ENCODE measurements at places on chromosomes 4 and X. TPM values are rescaled to one million over a fixed set of nuclear protein-coding genes. Genes with fewer than 3 reads are reported as not detected.

Gene TEX13D
- total RNA-seq: not detected

DNA sequence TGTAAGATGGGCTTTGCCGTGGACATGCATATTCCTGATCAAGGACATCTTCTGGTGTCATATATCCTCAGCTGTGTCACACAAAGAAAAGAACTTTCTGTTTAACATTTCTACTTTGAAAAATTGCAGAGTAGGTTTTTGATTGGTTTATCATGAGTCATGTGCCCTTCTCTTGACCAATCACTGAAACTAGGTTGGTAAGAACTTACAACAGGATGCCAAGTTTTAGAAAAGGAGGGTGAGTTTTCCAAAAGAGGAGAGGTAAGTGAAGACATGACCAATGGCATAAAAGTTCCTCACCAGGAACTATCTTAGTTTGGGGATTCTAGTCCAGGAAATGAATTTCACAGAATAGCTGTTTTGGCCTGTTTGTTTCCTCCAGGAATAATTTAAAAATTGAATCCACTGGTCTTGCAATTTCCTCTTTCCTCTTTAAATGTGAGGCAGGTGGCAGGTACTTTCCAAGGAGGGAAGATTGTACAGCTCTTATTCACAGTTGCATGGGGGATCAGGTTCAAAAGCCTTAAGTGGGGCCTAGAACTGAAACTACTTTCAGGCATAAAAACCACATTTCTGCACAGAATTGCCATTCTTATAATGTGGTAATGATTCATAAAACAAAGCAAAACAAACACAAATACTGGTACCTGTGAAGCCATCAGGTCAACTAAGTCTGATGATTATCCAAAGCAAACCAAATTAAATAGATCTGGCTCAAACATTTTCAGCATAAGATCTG is 1114.5 kb upstream of the LCORL start:
- H3K4me3 ChIP-seq: no peak overlapping the region
- H3K4me1 ChIP-seq: no peaks in the 10 kb centered on the region
- DNase-seq: no peak
- no peak overlapping the region for H3K27ac ChIP-seq

GRCh38 chr4:139530833-139531427 is 25.1 kb downstream of the SETD7 start:
- no peak overlapping the region for H3K27ac ChIP-seq
- no peaks in the 10 kb centered on the region for H3K4me1 ChIP-seq
- H3K36me3 ChIP-seq: peaks cover 52% of the 10 kb centered on the region
- no peaks in the 10 kb centered on the region for H3K27me3 ChIP-seq
- H3K4me3 ChIP-seq: no peak overlapping the region

Gene GLRB
- total RNA-seq: 4.0 TPM

DNA sequence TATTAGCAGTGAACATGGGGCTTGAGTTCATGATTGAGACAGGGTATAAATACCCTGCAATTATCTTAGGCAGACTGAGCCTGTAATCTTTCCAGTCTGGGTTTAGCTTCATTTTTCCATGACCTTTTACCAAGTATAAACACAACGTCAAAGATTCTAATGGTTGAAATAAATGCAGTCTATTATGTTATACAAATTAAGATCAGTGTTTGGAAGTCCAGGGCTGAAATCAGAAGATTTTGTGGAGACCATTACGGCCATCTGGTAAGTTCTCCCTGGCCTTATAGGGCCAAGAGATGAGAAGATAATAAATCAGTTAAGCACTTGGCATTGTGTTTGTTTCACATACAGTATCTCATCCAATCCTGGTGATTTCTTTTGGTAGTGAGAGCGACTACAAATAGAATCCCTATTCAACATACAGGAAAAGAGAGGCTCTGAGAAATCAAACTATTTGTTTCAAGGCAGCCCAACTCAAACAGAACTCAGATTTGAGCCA is 425.8 kb downstream of the PACRGL start:
- no peaks in the 10 kb centered on the region for H3K4me1 ChIP-seq
- no peak overlapping the region for H3K4me3 ChIP-seq
- H3K36me3 ChIP-seq: no peaks in the 10 kb centered on the region
- H3K27me3 ChIP-seq: no peaks in the 10 kb centered on the region
- H3K27ac ChIP-seq: no peak overlapping the region

DNA sequence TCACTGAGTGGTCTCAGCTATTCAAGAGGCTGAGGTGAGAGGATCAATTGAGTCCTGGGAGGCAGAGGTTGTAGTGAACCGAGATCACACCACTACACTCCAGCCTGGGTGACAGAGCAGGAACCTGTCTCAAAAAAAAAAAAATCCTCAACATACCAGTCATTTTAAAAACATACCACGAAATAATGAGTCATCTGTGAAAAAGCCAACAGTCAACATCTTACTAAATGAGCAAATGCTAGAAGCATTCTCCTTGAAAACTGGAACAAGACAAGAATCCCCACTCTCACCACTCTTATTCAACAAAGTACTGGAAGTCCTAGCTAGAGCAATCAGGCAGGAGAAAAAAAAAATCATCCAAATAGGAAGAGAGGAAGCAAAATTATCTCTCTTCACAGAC is 104.0 kb upstream of the ARHGEF9 start:
- H3K36me3 ChIP-seq: no peaks in the 10 kb centered on the region
- H3K4me3 ChIP-seq: no peak overlapping the region
- no peak for DNase-seq
- no peaks in the 10 kb centered on the region for H3K4me1 ChIP-seq

Gene PCDH19
- 0.52 TPM for total RNA-seq

GRCh38 chrX:139823806-139824205 is 109.0 kb downstream of the ATP11C start:
- no peak for DNase-seq
- H3K36me3 ChIP-seq: no peaks in the 10 kb centered on the region
- H3K4me3 ChIP-seq: no peak overlapping the region
- no peaks in the 10 kb centered on the region for H3K27me3 ChIP-seq
- no peak overlapping the region for H3K27ac ChIP-seq
- H3K4me1 ChIP-seq: no peaks in the 10 kb centered on the region

Gene DTHD1
- 0.38 TPM for total RNA-seq

GRCh38 chr4:25703731-25704388 is 48.2 kb downstream of the SLC34A2 start:
- H3K4me1 ChIP-seq: no peaks in the 10 kb centered on the region
- H3K36me3 ChIP-seq: no peaks in the 10 kb centered on the region
- H3K27ac ChIP-seq: no peak overlapping the region
- H3K27me3 ChIP-seq: no peaks in the 10 kb centered on the region

Gene TMEM156
- 0.29 TPM for total RNA-seq

Gene STS
- total RNA-seq: 13.7 TPM

DNA sequence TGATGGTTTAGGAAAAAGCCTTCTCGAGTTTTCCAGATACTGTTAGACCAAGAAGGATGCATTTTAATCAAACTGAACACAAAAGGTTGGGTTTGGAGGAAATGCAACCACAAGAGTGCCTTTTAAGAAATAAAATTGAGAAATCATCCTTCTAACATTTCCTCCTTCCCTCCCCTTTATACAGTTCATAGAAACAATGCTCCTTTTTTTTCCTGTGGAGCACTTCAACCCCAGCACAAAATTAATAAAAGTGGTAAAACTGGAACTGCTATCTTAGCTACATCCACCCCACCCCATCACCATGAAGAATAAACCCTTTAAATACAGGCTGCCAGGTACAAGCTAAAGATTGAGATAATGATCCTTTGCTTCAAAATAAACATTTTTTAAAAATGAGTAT is 211.1 kb downstream of the RELL1 start:
- no peak overlapping the region for H3K27ac ChIP-seq
- DNase-seq: no peak
- H3K4me1 ChIP-seq: no peaks in the 10 kb centered on the region
- no peaks in the 10 kb centered on the region for H3K36me3 ChIP-seq
- peaks cover 7% of the 10 kb centered on the region for H3K27me3 ChIP-seq

DNA sequence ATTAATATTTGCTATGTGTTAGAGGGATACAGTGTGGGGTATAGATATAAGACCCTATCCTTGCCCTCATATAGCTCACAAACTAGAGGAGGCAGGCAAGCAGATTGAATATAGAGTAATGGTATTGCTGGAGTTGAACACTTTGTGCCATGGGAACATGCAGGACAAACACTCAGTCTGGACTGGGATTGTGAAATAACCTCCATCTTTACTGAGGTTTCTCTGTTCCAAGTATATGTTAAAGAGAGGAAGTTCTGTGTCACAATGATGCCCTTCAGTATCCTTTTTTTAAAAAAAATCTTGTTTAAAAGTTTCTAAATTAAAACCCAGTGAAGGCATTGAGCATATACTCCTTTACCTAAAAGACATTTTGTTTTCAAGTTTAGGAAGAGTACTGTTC is 8.7 kb downstream of the FABP2 start:
- H3K27me3 ChIP-seq: no peaks in the 10 kb centered on the region
- no peak overlapping the region for H3K4me3 ChIP-seq
- peaks cover 16% of the 10 kb centered on the region for H3K4me1 ChIP-seq
- H3K36me3 ChIP-seq: no peaks in the 10 kb centered on the region
- no peak overlapping the region for H3K27ac ChIP-seq
- DNase-seq: no peak

- H3K36me3 ChIP-seq: peaks cover 41% of the 10 kb centered on the region
- no peak overlapping the region for H3K27ac ChIP-seq
- no peak for DNase-seq
- H3K4me3 ChIP-seq: no peak overlapping the region
- no peaks in the 10 kb centered on the region for H3K4me1 ChIP-seq
- H3K27me3 ChIP-seq: no peaks in the 10 kb centered on the region
These were observed 40.3 kb downstream of the SOD3 start for GRCh38 chr4:24835696-24836095.

DNA sequence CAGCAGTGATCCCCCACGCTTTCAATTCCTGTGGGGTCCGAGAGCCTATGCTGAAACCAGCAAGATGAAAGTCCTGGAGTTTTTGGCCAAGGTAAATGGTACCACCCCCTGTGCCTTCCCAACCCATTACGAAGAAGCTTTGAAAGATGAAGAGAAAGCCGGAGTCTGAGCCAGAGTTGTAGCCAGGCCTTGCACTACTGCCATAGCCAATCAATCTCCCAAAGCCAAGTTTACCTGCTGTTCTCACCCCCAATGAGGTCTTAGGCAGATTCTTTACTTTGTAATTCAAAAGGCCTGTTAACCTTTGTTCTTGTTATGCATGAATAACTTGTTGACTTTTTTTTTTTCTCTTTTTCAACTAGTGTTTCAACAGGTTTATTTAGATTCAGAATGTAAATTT is 4.0 kb downstream of the MAGEB2 start:
- H3K36me3 ChIP-seq: no peaks in the 10 kb centered on the region
- no peak overlapping the region for H3K4me3 ChIP-seq
- no peaks in the 10 kb centered on the region for H3K4me1 ChIP-seq
- no peak for DNase-seq
- H3K27ac ChIP-seq: no peak overlapping the region

DNA sequence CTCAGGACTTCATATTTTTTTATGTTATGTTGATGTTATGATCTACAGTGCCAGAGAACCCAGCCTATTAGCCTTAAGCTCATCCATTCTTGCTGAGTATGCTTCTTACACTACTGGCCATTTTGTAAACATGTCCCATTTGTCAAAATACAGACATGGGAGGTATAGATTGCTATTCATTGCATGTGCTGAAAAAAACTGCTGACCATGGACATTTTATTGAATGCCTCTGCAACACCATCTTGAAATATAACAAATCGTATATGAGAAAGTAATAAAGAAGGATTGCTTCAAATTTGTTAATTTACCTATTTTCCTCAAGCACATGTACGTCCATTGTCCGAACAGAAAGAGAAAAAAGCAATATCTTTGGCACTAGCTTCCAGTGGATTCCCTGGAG is 91.5 kb upstream of the FAM47A start:
- no peaks in the 10 kb centered on the region for H3K4me1 ChIP-seq
- H3K36me3 ChIP-seq: no peaks in the 10 kb centered on the region
- no peak overlapping the region for H3K4me3 ChIP-seq
- DNase-seq: no peak
- H3K27ac ChIP-seq: no peak overlapping the region

DNA sequence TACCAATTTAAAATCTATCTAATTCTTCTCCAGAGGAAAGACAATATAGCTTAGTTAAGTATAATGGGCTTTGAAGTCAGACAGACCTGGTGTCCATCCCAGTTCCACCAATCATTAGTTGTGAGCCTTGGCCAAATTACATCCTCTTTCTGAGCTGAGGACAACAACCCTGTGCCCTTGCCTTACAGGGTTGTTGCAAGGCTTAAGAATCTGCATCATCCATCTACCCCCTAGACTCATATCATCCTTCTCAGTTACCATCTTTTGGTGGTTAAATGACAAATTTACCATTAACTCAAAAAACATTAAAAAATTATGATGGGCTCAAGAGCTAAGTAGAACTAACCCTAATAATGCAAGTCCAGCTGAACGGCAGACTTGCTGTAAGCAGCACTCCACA is 51.6 kb downstream of the NAP1L5 start:
- H3K27ac ChIP-seq: no peak overlapping the region
- no peaks in the 10 kb centered on the region for H3K36me3 ChIP-seq
- no peaks in the 10 kb centered on the region for H3K27me3 ChIP-seq
- DNase-seq: no peak

GRCh38 chrX:66760651-66761050 is 121.8 kb upstream of the EDA2R start:
- DNase-seq: no peak
- no peaks in the 10 kb centered on the region for H3K4me1 ChIP-seq
- no peaks in the 10 kb centered on the region for H3K36me3 ChIP-seq
- no peak overlapping the region for H3K4me3 ChIP-seq
- no peak overlapping the region for H3K27ac ChIP-seq
- H3K27me3 ChIP-seq: no peaks in the 10 kb centered on the region

DNA sequence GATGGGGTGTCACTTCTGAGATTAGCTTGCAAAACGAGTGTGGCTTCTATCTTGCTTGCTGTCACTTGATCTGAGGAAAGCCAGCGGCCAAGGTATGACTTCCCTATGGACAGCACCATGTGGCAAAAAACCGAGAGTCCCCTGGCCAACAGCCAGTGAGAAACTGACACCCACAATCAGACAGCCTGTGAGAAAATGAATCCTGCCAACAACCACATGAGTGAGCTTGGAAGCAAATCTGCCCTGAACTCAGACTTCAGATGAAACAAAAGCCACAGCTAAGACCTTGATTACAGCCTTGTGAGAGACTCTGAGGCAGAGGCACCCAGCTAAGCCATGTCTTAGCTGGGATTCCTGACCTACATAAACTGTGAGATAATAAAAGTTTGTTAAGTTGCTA is 45.5 kb downstream of the PPP1R2C start:
- no peak overlapping the region for H3K27ac ChIP-seq
- H3K4me3 ChIP-seq: no peak overlapping the region
- DNase-seq: no peak
- H3K27me3 ChIP-seq: no peaks in the 10 kb centered on the region
- no peaks in the 10 kb centered on the region for H3K4me1 ChIP-seq
